ENCODE measurements at places on chromosomes 6 and 20.
A peak's percentile ranks its signal among the peaks of the same experiment; 100 is the strongest.

- no peak for DNase-seq
Measured at GRCh38 chr6:163324688-163325389, 89.7 kb upstream of the QKI start.

- no peak for DNase-seq
Measured at GRCh38 chr20:22471156-22471836, 113.1 kb downstream of the FOXA2 start.

DNA sequence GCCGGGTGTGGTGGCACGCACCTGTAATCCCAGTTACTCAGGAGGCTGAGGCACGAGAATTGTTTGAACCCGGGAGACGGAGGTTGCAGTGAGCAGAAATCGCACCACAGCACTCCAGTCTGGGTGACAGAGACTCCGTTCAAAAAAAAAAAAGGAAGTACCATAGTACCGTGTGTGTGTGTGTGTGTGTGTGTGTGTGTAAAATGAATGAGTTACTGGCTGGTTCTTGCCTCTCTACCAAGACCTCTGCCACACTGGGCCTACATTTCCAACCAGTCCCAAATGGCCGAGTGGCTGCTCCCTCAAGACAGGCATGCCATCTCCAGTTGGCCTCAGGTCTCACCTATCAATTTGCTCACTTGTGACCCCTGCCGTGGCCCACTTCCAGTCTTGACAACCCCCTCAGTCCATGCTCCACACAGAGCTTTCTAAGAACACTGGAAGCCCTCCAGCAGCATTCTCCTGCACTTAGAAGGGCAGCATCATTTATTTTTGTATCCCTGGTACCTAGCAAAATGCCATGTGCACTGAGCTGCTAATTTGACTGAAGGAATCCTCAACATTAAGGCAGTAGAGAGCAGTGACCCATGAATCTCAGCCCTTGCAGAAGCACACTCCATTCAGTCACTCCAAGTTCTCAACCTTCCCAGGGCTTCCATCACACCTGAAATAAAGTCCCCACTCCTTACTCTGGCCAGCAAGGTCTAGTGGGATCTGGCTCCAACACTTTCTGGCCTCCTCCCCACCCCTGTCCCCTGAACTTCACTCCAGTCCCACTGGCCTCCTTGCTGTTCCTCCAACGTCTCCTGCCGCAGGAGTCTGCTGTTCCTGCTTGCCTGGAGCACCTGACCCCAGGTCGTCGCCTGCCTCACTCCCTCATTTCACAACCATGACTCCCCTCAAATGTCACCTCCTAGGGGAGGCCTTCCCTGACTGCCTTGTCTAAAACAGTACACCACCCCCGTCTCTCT, 29.9 kb downstream of the COX4I2 start:
- DNase-seq, result no peak

GRCh38 chr6:46312654-46313053, 141.9 kb upstream of the ENPP5 start:
- DNase-seq, result no peak

- no peak for DNase-seq
Measured at GRCh38 chr6:14276667-14277404, 159.3 kb downstream of the CD83 start.

GRCh38 chr20:31661625-31662371, 24.1 kb downstream of the COX4I2 start:
- peak; percentile 71 for DNase-seq

DNA sequence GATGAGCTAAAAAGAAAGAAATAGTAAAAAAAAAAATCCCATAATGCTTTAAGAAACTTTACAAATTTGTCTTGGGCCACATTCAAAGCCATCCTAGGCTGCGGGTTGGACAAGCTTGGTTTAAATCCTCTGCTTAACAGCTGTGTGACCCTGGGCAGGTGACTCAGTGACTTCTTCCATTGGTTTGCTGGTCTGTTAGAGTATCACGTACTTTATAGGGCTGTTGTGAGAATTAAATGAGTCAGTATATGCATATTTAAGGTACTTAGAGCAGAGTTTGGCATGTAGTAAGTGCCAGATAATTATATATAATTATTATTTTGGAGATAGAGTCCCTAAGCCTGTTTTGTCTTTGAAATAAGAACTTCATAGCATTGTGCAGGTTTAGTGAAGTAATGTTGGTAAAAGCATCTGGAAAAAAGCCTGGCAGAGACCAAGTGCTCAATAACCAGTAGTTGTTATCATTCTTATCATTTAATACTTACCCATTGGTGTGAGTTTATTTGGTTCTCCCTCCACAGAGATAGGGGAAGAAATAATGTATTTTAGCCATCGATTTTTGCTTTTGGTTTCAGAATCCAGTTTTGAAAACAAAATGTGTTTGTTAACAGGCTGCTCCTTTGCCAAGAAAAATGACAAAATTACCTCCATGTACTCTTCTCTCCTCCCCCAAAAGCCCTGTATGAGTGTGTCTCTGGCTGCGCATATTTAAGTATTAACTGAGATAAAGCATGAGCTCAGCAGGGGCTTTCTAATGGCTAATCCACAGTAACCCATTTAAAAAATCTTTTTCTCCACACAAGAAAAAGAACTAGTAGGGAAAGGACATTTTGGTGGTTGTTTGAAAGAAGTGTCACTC, 67.2 kb downstream of the FOXO3 start:
- DNase-seq, result no peak

DNA sequence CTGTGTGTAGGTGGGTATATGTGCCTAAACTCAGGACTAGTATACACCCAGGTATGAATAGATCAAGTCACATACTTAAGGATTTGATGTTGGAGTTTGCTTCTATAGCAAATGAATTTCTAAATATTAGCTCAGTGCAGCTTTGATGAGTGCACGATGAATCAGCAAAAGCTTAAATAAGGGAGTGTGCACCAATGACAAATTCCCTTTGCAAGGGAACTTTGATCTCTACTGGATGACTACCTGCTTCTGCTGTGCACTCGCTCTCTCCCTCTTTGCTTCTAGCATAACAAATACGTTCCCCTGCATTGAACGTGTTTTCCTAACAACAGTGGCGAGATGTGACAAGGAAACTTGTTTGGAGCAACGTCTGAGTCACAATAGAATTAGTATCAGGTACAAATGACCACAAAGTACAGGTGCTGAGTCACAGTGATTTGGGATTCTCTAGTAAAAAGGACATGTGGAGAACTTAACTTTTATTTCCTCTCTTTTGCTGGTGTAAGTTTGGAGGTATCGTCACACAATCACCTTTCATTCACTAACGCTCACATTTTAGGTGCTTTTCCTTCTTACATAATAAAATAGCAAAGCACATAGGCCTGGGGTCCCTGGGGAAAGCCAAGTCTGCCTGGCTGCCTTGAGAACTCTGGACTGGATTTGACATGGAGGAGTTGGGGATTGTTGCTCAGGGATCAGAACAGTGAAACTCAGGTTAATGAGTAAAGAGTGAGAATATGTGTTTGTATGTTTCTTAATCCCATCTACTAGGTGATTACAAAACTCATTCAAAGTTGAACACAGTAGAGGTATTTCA, 49.7 kb downstream of the KLHL31 start:
- DNase-seq, result no peak

DNA sequence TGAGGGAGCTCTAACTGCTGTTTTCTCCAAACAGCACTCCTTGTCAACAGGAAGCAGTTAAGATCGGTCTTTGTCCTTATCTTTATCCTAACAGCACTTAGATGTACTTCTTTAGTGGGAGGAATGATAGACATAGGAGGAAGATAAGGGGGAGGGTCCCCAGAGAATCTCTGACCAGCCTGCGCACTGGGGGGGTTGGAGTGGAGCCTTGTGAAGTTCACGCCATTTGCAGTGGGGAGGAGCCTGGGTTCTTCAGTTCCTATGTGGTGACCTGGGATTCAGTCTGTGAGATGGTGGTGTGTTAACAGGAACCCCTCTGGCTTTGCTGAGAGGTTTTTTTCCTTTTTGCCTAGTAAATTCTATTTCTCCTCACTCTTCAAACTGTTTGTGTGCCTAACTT, 18.1 kb upstream of the ASCC3 start:
- no peak for DNase-seq

- DNase-seq, result no peak
Measured at GRCh38 chr20:56845546-56846086, 216.5 kb downstream of the TFAP2C start.

DNA sequence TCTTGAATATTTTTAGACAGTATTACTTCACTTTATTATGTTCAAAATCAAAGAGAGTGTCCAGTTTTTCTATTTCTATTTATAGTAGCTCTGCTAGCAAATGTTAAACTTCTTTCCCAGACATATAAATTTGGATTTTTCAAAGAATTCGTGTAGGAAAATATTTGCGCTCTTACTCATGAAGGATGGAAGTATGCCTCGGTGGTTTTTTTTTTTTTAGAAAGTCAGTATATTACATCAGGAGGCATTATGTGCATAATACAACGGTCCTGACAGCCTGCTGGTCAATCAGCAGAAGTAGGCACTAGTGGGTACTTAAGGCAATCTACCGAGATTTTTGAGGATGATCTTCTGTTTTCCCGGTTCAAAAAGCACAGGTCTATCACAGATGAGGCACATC, 249.3 kb downstream of the TBX18 start:
- DNase-seq, result no peak

DNA sequence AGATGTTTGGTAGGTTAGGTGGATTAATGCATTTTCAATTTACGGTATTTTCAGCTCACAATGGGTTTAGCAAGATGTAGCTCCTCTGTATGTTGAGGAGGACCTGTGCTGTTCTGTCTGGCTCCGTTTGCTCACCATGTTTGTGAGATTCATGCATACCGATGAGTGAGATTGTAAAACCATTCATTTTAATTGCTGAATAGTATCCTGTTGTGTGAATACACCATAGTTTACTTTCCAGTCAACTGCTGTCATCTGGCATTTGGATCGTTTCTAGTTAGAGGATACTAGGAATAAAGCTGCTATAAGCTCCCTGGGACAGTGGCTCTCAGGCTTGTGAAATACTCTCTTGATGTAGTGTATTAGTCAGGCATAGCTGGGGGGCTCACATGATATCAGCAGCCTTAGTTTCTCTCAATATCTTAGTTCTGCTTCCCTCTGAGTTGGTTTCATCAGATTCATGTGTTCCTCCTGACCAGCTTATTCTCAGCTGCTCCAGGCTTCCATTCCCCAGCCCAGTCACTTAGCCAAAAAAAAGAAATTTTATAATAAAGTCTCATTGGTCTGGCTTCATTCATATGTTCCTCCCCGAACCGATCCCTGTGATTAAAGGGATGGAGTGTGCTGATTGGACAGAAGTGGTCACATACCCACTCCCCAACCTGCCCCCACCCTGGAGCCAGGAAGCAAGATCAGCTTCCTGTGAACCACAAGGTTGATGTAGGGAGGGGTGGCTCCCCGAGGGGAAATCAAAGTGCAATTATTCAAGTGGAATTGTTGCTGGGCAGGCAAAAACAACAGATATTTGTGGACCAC, 10.9 kb upstream of the B4GALT5 start:
- DNase-seq, result no peak

- no peak for DNase-seq
Measured at GRCh38 chr6:31877651-31878161, 1.1 kb downstream of the SLC44A4 start.

DNA sequence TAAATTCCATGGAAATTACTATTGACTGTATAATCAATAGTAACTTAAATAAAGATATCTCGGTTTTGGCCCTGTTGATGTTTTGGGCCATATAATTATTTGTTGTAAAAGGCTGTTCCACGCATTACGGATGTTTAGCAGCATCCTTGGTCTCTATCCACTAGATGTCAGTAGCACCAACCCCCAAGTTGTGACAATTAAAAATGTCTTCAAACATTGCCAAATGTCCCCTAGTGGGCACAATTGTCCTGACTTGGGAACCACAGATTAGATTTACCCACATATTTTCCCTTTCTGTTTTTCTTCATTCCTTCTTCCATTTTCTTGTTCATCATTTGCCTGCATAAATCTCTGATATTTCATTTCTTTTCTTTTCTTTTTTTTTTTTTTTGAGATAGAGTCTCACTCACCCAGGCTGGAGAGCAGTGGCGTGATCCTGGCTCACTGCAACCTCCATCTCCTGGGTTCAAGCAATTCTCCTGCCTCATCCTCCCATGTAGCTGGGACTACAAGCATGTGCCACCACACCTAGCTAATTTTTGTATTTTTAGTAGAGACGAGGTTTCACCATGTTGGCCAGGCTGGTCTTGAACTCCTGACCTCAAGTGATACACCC, 13.6 kb upstream of the WFDC8 start:
- DNase-seq, result no peak

- no peak for DNase-seq
Measured at GRCh38 chr6:3949521-3949920, 100.3 kb downstream of the FAM50B start.

DNA sequence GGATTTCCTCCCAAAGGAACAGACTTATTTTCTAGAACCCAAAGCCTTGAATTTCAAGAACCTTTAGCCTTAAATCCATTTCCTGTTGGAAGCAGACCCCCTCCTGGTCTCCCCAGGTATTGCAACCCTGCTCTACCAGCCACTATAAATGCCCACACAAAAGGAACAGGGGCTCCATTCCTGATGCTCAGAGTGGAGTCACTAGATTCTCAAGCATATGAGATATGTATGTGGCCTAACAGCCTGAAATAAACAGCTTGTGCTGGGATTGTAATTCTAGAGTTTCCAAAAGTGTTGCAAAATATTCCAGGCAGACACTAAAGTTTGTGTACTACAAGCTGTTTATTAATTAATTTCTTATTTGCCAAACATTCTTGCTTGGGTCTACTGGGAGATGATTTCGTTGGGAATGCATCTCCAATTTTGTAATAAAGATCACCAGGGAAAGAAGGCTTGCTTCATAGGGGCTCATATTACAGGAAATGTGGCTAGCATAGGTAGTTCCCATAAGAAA, 44.8 kb downstream of the RIPOR3 start:
- no peak for DNase-seq

GRCh38 chr6:145073811-145074210, 661.5 kb downstream of the EPM2A start:
- DNase-seq, result no peak

- no peak for DNase-seq
Measured at GRCh38 chr20:57633945-57634491, 13.8 kb upstream of the ZBP1 start.

DNA sequence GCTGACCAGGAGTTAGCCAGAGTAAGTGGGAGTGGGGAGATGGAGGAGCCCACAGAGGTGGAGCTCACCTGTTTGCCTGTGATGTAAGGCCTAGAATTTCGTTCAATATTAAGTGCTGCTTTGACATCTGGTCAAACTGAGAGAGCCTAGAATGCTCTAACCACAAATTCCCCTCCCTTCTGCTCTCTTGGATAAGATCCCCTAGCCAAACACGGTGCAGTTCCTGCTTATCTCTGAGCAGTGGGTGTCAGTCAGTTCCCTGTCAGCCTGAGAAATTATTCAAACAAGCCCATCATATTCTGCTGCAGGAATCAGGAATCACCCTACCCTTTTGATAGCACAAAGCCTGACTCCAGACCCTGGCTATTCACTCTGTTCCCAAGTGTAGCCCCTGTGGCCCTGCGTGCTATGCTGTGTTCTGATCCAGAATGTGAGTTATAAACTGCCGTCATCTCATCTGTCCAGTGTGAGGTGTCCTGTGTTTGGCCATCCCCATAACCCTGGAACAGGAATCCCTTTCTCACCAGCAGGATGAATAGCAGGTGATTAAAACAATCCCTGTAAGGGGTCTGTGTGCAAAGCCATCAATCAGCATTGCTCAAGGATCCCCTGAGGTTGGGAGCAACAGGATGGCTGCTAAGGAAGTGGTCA, 31.8 kb upstream of the ZNF133 start:
- DNase-seq, result no peak

Data from D721Med (cell line).